ENCODE measurements at places on chromosomes 5 and 9.

GRCh38 chr9:30116673-30117217 is 2267.7 kb upstream of the ACO1 start:
- no peak for DNase-seq

GRCh38 chr9:4596165-4596922 is 65.8 kb upstream of the PLPP6 start:
- no peak for DNase-seq

- DNase-seq: peak; percentile 49
Observed at GRCh38 chr5:36948041-36948440, 71.5 kb downstream of the NIPBL start.

GRCh38 chr5:116090302-116090701 is 5.5 kb downstream of the COMMD10 start:
- DNase-seq: no peak

DNA sequence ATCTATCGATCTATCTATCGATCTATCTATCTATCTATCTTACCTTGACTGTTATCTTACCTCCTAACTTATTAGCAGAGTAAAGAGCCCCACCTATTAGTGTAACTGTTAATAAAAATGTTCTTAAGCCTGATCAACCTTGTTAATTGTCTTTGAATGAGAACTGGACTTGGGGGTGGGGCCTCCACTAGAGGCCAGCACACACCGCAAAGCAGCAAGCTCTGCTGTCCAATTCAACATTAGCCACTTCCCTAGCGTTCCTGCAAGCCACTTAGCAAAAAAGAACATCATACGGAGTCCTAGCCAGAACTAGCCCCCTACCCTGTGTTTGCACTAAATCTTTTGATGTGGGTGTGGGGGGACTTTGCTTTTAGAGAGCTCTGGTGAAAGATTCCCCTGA is 515.8 kb downstream of the KDM4C start:
- no peak for DNase-seq

GRCh38 chr5:112548246-112548881 is 129.3 kb upstream of the EPB41L4A start:
- peak; percentile 39 for DNase-seq

- no peak for DNase-seq
Observed at GRCh38 chr9:125841444-125841843, 94.3 kb downstream of the PBX3 start.

GRCh38 chr9:14402583-14402982 is 88.6 kb upstream of the NFIB start:
- DNase-seq: no peak

DNA sequence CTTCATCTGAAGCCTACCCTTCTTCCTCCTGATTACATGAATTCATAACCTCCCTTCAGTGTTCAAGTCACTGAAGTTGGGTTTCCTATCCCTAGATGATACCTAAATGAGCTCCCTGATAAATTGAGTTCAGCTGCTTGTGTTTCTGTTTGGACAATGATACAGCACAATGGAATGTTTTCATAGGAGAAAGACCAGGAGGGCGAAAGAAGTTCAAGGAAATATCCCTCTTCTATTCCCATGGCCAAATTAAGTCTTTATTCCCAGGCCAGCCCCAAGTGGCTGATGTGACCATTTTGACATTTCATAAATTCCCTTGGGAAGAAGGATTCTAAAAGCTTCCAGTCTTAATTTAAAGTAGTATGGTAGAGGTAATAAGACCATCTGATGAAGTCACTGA is 555.8 kb upstream of the CLINT1 start:
- DNase-seq: peak; percentile 59

- DNase-seq: no peak
Observed at GRCh38 chr5:38330207-38330606, 71.8 kb downstream of the EGFLAM start.

- DNase-seq: no peak
Observed at GRCh38 chr5:136086783-136087566, 45.7 kb upstream of the SMAD5 start.

- no peak for DNase-seq
Observed at GRCh38 chr9:972501-973294, 3.8 kb upstream of the DMRT3 start.

DNA sequence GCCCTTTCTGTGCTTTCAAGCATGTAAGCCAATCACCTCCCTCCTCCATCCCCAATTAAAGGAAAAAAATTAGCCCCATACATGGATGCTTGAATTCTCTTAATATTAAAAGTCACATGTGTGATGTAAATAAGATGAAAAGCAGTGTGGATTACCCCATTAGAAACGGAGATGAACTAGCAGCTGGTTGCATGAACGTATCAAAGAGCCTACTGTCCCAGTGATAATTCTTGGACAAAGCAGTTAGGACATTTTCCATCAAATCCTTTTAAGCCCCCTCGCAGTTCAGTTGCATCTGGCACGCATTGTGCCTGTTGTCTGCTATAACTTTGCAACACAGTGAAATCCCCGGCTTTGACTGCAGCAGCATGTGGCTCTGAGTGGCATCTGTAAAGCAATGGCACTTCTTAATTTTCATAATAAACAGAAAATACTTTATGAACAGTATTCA is 285.6 kb downstream of the FBXL7 start:
- no peak for DNase-seq

- no peak for DNase-seq
Observed at GRCh38 chr5:2738156-2738699, 13.2 kb downstream of the IRX2 start.

DNA sequence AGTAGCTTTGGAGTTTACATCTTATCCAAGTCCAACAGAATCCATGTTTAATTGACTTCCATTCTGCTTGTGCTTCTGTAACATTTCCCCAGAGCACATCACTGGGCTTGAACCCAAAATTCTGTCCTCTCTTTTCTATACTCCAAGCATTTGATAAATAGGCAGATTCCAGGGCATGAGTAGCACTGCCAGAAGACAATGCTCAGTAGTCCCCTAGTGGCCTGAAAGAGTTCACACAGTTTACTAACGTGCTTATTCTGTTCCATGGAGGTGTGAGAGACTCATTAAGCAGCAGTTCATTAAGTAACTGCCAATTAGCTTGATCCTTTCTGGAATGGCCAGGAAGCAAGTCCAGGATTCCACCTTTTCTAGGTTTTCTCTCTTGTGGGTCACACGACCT is 9.4 kb upstream of the GABRA6 start:
- no peak for DNase-seq

GRCh38 chr9:109299891-109300290 is 21.0 kb downstream of the EPB41L4B start:
- no peak for DNase-seq

- no peak for DNase-seq
Observed at GRCh38 chr5:135814316-135814715, 20.1 kb upstream of the SLC25A48 start.

GRCh38 chr9:114046237-114046755 is 31.8 kb downstream of the AMBP start:
- peak; percentile 16 for DNase-seq

DNA sequence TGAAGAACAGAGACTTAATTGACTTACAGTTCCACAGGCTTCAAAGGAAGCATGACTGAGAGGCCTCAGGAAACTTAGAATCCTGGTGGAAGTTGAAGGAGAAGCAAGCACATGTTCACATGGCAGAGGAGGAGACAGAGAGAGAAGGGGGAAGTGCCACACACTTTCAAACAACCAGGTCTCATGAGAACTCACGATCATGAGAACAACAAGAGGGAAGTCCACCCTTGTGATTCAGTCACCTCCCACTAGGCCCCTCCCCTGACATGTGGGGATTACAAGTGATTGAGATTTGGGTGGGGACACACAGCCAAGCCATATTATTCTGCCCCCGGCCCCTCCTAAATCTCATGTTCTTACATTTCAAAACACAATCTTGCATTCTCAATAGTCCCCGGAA is 19.5 kb downstream of the NR3C1 start:
- no peak for DNase-seq

DNA sequence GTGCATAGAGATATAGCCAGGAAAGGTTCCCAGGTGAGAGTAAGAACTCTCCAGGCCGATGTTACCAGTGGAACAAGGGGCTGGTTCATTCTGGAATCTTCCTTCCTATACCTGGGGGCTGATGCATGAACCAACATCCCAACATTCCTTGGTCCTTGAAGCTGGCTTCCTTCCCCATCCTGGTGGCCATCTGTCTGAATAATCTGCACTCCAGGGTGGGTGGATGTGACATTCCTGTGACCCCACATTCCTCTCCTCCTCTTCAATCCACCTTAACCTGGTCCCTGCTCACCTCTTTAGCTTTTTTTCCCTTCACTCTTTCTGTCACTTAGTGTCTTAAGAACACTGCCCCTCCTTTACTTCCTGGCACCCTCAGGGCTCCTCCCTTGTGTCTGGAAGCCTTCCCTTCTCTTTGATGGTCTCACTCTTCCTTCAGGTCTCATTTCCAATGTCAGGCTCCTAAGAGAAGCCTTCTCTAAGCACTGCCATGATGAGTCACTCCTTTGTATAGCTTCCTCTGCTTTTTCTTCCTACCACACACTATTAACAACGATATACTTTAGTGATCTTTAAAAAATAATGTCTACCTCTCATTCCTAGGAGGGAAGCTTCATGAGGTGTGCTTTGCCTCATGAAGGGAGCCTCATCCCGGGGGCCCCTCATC is 80.3 kb downstream of the BOD1 start:
- no peak for DNase-seq

DNA sequence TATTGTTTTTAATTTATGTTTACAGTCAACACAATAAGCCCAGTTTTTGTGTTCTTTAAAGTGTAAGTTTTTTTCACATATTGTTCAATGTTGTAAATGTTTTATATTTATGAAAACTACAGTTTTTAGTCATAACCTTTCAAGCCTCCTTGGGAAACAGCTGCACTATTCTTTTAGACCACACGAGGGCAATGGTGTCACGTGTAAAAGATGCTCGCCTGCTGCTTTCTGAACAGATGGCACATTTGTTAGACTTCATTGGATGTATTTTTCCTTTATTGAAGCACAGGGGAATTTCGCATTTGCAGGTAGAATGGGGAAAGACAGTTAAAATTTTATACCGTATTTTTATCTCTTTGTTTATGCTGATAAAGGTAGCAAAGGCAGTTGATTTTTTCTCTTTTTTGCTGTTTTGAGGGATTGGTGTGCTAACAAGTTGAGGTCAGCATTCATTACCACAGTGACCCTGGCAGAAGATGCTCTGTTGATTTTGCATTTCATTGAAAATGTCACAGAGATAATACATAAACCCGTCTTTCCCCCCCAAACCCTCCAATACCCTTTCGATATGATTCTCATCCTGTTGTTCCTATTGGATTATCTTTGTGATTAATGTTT is 59.0 kb downstream of the MAT2B start:
- DNase-seq: peak; percentile 42

DNA sequence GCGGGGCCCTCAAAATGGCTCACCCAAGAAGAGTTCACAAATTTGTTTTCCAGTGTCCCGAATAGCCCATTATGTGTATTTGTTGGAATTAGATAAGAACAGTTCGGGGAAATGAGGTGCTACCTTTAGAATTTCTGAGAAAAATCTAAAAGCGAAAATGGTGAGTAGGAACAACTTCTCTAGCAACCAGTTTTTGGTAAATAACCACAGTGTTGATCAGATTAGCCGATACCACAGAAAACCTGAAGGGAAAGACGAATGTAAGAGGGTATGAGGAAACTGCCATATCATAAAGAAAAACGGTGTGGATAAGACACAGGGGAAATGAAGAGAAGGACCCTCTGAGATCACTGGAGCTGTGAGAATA is 31.0 kb downstream of the ADAM19 start:
- no peak for DNase-seq

DNA sequence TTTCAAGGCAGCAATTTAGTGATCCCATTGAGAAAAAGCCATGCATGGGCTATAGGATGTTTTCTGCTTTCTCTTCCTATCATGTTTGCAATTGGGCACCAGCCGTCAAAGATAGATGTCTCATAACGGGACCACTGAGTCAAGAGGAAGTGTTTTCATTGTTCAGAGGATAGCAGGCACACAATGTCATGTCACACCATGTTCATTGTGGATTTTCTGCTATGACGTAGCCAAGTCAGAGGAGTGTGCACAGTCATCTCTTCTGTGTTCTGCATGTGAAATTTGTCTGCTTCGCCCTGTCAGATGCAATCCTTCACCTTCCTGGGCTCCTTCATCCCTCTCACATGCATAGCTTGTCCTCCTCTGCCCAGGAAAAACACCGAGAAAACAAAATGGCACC is 106.0 kb downstream of the CD180 start:
- DNase-seq: no peak

DNA sequence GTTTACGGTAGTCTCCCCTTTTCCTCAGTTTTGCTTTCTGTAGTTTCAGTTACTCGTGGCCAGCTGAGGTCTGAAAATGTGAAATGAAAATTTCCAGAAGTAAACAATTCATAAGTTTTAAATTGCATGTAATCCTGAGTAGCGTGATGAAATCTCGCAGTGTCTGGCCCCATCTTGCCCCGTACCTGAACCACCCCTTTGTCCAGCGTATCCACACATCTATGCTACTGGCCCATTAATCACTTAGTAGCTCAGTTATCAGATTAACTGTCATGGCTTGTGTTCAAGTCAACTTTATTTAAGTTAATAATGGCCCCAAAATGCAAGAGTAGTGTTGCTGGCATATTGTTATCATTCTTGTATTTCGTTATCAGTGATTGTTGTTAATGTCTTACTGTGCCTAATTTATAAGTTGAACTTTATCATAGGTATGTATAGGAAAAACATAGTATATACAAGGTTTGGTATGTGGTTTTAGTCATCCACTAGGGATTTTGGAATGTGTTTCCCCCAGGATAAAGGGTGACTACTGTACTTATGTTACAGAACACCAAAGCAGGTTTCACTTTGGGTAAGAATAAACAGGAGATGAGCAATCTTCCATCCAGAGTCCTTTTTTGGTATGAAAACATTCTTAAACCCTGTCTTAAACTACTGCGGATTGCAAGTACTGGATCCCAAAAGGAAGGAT is 118.4 kb upstream of the KCNN2 start:
- no peak for DNase-seq

DNA sequence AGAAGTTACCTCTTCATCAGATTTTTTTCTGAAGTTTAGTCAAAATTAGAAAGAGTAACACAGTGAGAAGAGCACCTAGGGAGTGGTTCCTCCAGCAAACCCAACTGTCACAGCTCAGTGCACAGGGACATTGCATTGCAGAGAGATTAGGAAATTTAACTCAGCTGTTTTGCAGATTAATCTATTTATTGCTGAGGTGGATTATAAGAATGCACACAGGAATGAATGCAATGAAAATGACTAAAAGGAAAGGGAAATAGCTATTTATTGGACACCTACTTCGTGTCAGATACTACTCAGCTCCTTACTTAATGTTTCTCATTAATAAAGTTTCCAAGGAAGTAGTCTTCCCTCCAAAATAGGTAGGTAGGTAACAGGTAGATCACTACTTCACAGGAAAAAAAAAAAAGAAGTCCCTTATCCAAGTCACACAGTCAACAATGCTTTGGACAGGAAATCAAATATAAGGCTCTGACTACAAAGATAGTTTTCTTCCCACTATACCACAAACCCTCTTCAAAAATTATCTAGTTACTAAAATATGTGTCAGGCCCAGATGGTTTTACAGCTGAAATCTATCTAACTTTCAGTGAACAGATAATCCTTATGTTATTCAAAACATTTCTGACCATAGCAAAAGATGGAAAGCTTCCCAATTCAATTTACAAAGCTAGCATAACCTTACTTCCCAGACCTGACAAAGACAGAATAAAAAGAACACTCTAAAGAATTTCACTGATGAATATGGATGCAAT is 442.2 kb upstream of the MPDZ start:
- DNase-seq: no peak

All from mammary epithelial cell (primary cell).